ENCODE measurements at places on chromosomes 3 and 15.

DNA sequence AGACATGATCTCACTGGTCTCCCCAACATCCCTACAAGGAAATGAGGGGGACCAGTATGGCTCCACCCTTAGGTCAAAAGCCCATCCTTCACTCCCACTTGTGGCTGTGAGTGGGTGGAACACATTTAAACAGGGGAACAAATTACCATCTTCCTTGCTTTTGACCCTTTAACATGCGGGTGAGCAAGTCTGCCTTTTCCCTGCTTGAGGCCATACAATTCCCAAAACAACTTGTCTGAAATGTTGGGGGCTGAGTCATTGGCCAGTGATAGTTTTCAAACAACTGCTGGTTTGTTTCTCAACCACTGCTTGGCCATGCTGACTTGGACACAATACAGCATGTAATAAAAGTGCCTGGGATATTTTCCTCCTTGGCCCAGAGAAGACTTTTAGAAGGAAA, 39.6 kb downstream of the COL8A1 start:
- peak; percentile 88 for DNase-seq

DNA sequence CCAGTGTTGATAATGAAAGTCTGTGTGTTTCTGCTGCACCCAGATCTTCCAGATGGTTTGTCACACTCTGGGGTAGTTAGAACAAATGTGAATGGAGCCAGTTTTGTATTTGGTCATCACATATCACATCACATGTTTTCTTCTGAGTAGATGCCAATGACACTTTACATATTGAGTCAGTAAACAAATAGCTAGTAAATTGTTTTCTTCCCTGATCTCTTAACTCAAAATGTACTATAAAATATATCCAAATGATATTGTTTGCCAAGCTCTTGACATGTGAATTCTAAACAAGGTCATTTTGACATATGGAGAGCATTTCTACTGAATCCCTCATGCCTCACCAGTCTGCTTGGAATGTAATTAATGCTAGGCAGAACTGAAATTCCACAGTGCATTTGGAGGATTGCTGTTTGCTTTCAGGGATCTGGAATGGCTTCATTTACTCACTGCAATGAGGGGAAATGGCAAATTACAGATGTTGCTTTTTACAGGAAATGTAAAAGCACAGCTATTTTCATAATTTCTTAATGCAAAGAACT, 45.0 kb downstream of the PDHB start:
- DNase-seq, result peak; percentile 62

GRCh38 chr15:38928431-38928830, 363.8 kb upstream of the RASGRP1 start:
- no peak for DNase-seq

DNA sequence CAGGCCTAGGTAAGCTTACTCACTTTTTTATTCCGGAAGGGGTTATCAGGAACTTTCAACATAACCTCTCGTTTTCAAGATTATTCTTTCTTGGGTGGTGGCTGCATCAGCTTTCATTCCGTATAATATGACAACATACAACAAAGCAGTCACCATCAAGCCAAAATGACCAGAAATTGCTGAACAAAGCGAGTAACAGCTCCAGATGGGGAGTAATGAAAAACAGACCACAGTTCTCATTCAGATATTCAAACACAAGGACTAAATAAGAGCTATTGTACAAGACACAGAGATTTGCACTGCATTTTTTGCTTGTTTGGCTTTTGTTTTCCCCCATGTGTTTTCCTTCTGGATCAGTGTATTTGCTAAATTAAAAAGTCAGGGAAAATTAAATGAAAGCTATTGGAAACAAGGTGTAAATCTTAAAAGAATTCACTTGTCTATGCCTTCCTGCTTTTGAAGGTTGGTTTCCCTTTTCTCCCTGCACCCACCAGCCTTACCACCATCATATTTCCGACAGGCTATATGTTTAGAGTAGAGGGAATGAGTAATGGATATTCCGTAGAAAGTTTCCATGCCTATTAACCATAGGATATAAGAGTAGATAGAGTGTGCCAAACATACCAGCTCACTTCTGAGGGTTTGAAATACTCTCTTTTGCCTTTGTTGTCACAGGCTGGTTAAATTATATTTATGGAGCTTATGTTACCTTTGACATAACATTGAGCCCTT, 213.6 kb downstream of the RBMS3 start:
- peak; percentile 34 for DNase-seq

GRCh38 chr3:44045476-44046275, 196.0 kb upstream of the TOPAZ1 start:
- no peak for DNase-seq

DNA sequence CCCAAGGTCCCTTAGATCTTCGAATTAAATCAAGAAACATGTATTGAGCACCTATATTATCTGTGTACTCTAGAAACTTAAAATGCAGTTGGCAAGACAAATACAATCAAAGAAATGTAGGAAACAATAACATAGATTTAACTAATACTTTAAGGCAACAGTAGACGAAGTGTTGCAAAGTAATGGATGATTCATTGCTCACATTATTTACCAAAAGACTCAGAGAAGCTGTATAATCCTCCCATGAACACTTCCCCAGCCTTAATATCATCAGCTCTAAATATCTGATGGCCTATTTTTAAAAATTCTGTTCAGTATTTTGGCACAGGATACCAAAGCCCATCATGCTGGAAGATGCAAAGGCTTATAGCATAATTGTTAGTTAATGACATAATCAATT, 272.1 kb upstream of the TTC14 start:
- DNase-seq, result no peak

- no peak for DNase-seq
Observed at GRCh38 chr3:7669641-7670040, 808.7 kb downstream of the GRM7 start.

- DNase-seq, result peak; percentile 9
Observed at GRCh38 chr3:186669378-186670084, 3.7 kb downstream of the HRG start.

GRCh38 chr15:40755812-40756208, 756 bp upstream of the RMDN3 start:
- DNase-seq, result no peak

- DNase-seq, result no peak
Observed at GRCh38 chr3:101142160-101142559, 148.9 kb upstream of the ABI3BP start.

DNA sequence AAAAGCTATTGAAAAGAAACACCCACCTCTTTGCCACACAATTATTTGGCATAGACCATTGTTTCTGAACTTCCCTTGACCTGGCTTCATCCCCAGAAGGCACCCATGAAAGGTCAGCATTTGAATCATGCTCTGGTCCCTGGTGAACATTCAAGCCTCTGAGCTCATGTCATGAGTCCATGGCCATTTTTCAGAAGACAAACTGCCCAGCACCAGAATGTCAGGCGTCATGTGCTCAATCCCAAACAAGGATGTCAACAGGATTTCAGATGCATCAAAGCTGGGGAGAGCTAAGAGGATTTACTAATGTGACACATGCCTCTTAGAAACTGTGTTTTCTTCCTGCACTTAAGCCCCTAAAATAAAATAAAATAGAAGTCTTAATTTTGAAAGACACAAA, 41.3 kb downstream of the TMED3 start:
- DNase-seq, result no peak

- peak; percentile 25 for DNase-seq
Observed at GRCh38 chr15:52658955-52659354, 20.2 kb downstream of the ATOSA start.

- no peak for DNase-seq
Observed at GRCh38 chr3:15262021-15262420, 56.0 kb downstream of the CAPN7 start.

DNA sequence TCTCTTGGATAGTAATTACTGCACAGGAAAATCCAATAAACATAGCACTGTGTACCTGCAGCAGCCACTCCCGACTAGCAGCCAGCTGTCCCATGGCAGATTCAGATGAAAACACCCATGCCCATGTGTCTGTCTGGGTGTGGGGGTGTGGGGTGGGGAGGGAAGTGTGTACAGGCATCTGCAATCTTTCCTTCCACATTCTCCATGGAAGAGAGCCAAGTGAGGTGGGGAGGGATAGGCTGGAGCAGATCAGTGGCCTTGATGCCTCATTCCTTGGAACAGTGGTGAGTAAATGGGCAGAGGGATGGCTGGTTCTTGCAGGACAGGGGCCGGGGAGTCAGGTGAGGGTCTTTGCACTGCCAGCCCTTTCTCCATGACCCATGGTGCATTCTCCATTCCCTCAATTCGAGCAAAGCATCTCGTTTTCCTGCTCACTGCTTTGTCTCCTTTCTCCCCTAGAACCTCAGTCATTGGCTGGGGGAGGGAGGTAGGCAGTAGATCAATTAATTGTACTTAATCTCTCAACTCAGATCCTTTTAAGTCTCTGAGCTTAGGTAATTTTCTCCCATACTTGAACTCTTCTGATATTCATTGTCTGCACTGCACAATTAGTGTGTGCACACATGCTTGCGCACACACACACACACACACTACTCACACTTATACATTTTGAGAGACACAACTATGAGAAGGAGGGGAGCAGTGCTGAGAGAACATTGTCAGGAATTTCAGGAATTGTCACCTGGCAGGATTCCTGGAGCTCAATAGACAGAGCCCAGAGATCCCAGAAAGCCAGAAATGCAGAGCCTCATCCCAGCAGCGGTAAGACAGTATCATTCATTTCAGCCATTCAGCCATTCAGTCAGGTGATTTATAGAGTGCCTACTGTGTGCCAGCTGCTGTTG, 31.9 kb downstream of the PDIA5 start:
- peak; percentile 38 for DNase-seq
